Endothelial cell (in vitro differentiated cells): ENCODE measurements at places on chromosomes 16 and 17. TPM values are rescaled to one million over a fixed set of nuclear protein-coding genes. Genes with fewer than 3 reads are reported as not detected.

GRCh38 chr16:11346700-11347319 is 1.6 kb downstream of the RMI2 start:
- peak overlapping the region; percentile 25 for H3K4me3 ChIP-seq
- H3K36me3 ChIP-seq, result no peaks in the 10 kb centered on the region
- H3K27ac ChIP-seq, result no peak overlapping the region
- DNase-seq, result no peak

GRCh38 chr17:7852262-7852670 is 2.6 kb upstream of the TMEM88 start:
- H3K4me1 ChIP-seq, result peaks cover 16% of the 10 kb centered on the region
- peak overlapping the region; percentile 78 for H3K4me3 ChIP-seq
- peaks cover 19% of the 10 kb centered on the region for H3K27me3 ChIP-seq

- no peak overlapping the region for H3K4me3 ChIP-seq
- H3K27ac ChIP-seq, result no peak overlapping the region
- peaks cover 40% of the 10 kb centered on the region for H3K4me1 ChIP-seq
Observed at GRCh38 chr17:79983456-79983855, 52.2 kb downstream of the TBC1D16 start.

GRCh38 chr16:8686031-8686621 is 11.7 kb downstream of the ABAT start:
- H3K27me3 ChIP-seq, result peaks cover 5% of the 10 kb centered on the region
- DNase-seq, result no peak
- H3K4me3 ChIP-seq, result no peak overlapping the region
- H3K27ac ChIP-seq, result no peak overlapping the region
- no peaks in the 10 kb centered on the region for H3K4me1 ChIP-seq
- peaks cover 13% of the 10 kb centered on the region for H3K36me3 ChIP-seq

The RSAD1 gene
- total RNA-seq, result 25.9 TPM

DNA sequence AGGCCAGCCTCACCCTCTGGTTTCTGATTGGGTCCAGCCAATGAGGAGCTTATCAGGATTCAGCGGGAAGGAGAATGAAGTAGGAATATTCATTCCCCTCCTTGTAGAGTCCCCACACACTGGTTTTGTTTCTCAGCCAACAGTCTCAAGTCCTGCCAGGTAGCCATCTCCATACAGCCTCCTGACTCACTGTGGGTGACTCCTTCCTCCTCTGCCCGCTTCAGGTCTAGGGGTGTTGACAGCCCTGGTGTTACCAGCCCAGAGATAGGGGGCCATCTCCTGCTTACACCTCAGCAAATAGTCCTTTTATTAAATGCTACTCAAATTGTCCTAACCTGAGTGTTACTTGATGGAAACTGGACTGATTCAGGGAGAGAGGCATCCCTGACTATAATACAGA is 4.0 kb upstream of the MFAP4 start:
- peaks cover 7% of the 10 kb centered on the region for H3K27me3 ChIP-seq
- no peaks in the 10 kb centered on the region for H3K4me1 ChIP-seq
- no peak for DNase-seq
- no peak overlapping the region for H3K4me3 ChIP-seq
- H3K27ac ChIP-seq, result no peak overlapping the region

The CKLF gene
- total RNA-seq, result 38.0 TPM

The SEZ6 gene
- 0.10 TPM for total RNA-seq

GRCh38 chr17:38619451-38619795 is 13.7 kb upstream of the SRCIN1 start:
- peaks cover under 1% of the 10 kb centered on the region for H3K4me1 ChIP-seq
- no peaks in the 10 kb centered on the region for H3K36me3 ChIP-seq
- peaks cover 4% of the 10 kb centered on the region for H3K27me3 ChIP-seq
- H3K4me3 ChIP-seq, result no peak overlapping the region

The ITGB4 gene
- total RNA-seq, result 0.54 TPM

- peaks cover 18% of the 10 kb centered on the region for H3K27me3 ChIP-seq
- H3K4me3 ChIP-seq, result no peak overlapping the region
- no peak overlapping the region for H3K27ac ChIP-seq
- H3K4me1 ChIP-seq, result peaks cover 17% of the 10 kb centered on the region
- H3K36me3 ChIP-seq, result peaks cover 10% of the 10 kb centered on the region
- no peak for DNase-seq
Observed at GRCh38 chr17:49848739-49849138, 870 bp upstream of the TAC4 start.

- peaks cover 3% of the 10 kb centered on the region for H3K27me3 ChIP-seq
- H3K27ac ChIP-seq, result no peak overlapping the region
- H3K4me1 ChIP-seq, result no peaks in the 10 kb centered on the region
Observed at GRCh38 chr17:83007504-83008185, 71.8 kb upstream of the METRNL start.

DNA sequence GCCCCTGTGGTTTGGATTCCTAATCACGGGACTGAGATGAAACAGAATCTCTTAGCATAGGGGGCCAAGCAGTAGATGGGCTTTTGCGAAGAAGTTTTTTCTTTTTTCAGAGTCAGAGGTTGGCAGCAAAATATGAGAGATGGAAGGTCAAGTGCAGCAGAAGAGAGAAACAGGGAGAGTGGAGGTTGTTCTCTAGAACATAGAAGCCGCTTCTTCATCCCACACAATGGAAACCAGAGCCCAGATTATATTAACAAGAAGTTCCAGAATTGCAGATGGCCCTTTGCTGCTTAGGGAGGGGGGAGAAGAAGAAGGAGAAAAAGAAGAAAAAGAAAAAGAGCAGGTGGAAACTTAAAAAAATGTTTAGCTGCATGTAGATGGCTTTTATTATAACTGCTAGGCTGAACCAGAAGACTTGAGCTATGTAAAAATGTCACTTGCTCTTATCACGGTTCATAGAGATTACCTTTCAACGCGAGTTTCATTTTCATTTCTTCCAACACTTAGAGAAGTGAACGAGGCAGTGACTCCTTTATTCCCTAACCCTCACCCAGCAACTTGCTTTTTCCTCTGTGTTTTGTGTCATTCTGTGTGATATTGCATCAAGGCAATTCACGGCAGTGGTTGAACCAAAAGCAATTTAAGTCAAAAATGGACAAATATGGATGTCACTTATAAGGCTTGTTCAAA is 737.5 kb downstream of the WWOX start:
- no peak overlapping the region for H3K4me3 ChIP-seq
- H3K27ac ChIP-seq, result no peak overlapping the region
- no peak for DNase-seq

The ADAP2 gene
- 0.95 TPM for total RNA-seq

- peaks cover 6% of the 10 kb centered on the region for H3K36me3 ChIP-seq
- H3K4me1 ChIP-seq, result no peaks in the 10 kb centered on the region
- no peak overlapping the region for H3K4me3 ChIP-seq
- H3K27ac ChIP-seq, result no peak overlapping the region
Observed at GRCh38 chr17:15112846-15113617, 152.1 kb downstream of the PMP22 start.

The TNK1 gene
- total RNA-seq, result 1.7 TPM

GRCh38 chr16:86289907-86290306 is 220.4 kb upstream of the FOXF1 start:
- peaks cover 15% of the 10 kb centered on the region for H3K4me1 ChIP-seq
- peaks cover 28% of the 10 kb centered on the region for H3K27me3 ChIP-seq
- DNase-seq, result no peak
- no peak overlapping the region for H3K27ac ChIP-seq
- no peak overlapping the region for H3K4me3 ChIP-seq

GRCh38 chr17:38590988-38591758 is 14.6 kb downstream of the SRCIN1 start:
- H3K27ac ChIP-seq, result no peak overlapping the region
- H3K36me3 ChIP-seq, result no peaks in the 10 kb centered on the region
- DNase-seq, result no peak

GRCh38 chr16:54489225-54490111 is 202.9 kb upstream of the IRX3 start:
- H3K4me3 ChIP-seq, result no peak overlapping the region
- H3K4me1 ChIP-seq, result no peaks in the 10 kb centered on the region
- peaks cover 3% of the 10 kb centered on the region for H3K27me3 ChIP-seq
- H3K27ac ChIP-seq, result no peak overlapping the region
- DNase-seq, result no peak
- H3K36me3 ChIP-seq, result no peaks in the 10 kb centered on the region

GRCh38 chr16:27638833-27639560 is 89.1 kb downstream of the KATNIP start:
- no peak overlapping the region for H3K4me3 ChIP-seq
- H3K27me3 ChIP-seq, result peaks cover 5% of the 10 kb centered on the region
- H3K27ac ChIP-seq, result no peak overlapping the region
- peaks cover 18% of the 10 kb centered on the region for H3K36me3 ChIP-seq
- no peak for DNase-seq

The KRT32 gene
- total RNA-seq, result not detected

DNA sequence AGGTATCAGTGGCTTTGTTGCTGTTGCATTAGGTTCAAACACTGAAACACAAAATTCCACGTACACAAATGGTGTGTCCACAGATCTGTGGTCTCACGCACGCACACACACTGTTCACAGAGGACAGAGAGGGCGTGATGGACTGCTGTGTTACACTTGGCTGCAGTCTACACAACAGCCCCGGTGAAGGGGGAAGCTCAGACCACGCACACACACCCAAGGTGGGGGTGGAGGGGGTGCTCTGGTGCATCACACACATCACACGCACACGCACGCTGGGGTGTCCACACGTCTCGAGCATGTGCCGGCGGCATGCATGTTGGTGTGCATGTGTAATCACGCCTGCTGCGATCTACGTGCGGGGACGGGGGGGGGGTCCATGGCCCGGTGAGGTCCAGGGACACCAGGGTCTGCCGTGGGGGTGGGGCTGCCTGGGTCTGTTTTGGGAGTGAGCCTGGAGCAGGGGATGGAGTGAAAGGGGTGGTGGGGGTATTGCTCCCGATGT is 7.3 kb downstream of the HSD3B7 start:
- no peak for DNase-seq
- H3K27me3 ChIP-seq, result peaks cover 6% of the 10 kb centered on the region
- no peak overlapping the region for H3K27ac ChIP-seq
- no peak overlapping the region for H3K4me3 ChIP-seq
- peaks cover 3% of the 10 kb centered on the region for H3K36me3 ChIP-seq

- no peak overlapping the region for H3K4me3 ChIP-seq
- H3K4me1 ChIP-seq, result peaks cover 14% of the 10 kb centered on the region
- H3K27me3 ChIP-seq, result no peaks in the 10 kb centered on the region
- H3K27ac ChIP-seq, result no peak overlapping the region
- H3K36me3 ChIP-seq, result no peaks in the 10 kb centered on the region
Observed at GRCh38 chr16:54447576-54448440, 161.2 kb upstream of the IRX3 start.

- H3K4me1 ChIP-seq, result peaks cover 23% of the 10 kb centered on the region
- DNase-seq, result no peak
Observed at GRCh38 chr16:56852401-56852730, 12.6 kb upstream of the SLC12A3 start.

DNA sequence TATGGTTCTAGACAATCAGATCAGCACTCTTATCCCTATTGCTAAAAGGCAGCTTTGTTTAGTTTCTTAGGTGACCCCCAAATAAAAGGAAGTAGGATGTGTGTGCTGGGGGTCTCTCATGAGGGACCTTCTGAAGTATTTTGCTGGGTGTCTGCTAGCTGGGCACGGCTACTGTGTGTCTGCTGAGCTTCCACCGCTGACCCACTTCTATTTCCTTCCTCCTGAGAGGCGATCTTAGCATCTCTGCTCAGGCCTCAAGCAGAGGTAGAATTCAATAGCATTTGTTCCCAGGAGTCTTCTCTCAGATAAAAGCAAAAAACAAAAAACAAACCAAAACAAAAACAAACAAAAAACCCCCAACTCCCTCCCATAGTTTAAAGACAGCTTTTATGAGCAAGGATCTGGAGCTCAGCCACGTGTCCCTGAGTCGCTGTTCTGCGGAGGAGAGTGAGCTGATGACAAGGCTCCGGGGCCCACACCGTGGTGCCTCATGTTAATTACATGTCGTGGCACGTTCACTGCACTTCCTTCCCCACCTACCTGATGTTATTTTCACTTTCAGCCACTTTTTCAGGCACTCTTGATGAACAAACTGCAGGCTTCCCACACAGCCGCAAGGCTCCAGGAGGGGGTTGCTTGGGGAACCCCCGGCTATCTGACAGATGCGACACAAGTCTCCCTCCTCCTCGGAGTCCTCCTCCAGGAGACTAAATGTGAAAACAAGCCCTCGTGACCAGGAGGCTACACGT is 83.5 kb downstream of the MARCHF10 start:
- peaks cover 30% of the 10 kb centered on the region for H3K4me1 ChIP-seq
- DNase-seq, result no peak
- no peaks in the 10 kb centered on the region for H3K36me3 ChIP-seq
- H3K27me3 ChIP-seq, result no peaks in the 10 kb centered on the region
- H3K4me3 ChIP-seq, result no peak overlapping the region
- H3K27ac ChIP-seq, result peak overlapping the region; percentile 53
